ENCODE measurements at places on chromosomes 11 and 22.

- no peak for DNase-seq
Observed at GRCh38 chr22:45305456-45306075, 4.2 kb upstream of the FAM118A start.

DNA sequence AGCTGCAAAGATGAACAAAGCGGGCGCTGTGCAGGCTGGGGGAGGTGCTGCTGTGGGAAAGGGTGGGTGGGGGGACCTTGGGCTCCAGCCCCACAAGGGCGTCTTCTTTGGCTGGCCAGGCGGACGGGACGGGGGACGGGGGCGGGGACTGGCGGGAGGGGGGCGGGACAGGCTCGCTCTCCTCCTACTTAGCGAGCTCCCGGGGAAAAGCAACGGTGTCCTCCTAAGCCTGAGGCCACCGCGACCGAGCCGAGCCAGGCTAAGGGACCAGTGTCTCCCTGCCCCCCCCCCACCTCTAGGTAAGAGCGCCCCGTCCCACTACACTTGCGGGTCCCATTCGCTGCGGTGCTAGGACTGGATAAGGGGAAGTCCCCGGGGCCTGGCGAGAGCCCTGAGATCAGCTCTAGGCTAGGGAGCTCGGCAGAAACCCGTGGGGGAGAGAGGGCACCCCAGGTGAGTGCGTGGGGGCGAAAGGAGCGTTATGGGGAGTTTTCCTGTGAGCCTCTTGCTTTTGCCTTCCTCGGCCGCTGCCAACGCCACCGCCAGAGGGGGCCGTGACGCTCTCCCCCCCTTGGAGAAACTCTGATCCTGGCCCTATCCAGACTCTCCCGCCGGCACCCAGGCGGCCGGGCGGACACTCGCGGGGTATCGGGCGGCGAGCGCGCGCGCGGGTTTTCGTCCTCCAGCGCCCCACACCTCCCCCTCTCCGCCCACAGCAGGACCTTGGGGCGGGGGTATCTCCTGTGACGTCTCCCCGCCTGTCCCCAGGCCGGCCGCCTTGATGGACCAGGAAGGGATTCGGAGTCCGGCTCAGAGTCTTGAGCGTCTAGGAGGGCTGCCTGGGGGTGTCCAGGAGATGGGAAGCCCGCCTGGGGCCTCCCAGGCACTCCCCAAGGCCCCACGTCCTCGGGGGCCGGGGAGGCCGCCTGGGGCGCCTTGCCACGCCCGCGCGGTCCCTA, at the start of gene PHLDB1:
Gene PHLDB1 (plus strand): TSS at position 215 of the 959 bp plus-strand sequence. CDS start 6,222 bp downstream, outside the sequence.
- DNase-seq: no peak

DNA sequence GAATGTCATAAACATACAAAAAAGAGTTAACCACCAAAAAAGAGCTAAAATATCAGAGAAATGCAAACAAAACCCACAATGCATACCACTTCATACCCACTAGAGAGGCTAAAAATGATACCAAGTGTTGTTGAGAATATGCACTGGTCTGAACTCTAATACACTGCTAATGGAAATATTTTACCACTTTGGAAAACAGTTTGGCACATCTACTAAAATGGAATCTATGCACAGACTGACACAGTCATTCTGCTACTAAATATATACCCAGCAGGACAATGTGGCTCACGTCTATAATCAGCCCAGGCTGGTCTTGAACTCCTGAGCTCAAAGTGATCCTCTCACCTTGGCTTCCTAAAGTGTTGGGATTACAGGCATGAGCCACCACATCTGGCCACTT, 18.0 kb downstream of the MAPK1 start:
- no peak for DNase-seq

GRCh38 chr11:72380132-72380503, 54.2 kb downstream of the CLPB start:
- no peak for DNase-seq

DNA sequence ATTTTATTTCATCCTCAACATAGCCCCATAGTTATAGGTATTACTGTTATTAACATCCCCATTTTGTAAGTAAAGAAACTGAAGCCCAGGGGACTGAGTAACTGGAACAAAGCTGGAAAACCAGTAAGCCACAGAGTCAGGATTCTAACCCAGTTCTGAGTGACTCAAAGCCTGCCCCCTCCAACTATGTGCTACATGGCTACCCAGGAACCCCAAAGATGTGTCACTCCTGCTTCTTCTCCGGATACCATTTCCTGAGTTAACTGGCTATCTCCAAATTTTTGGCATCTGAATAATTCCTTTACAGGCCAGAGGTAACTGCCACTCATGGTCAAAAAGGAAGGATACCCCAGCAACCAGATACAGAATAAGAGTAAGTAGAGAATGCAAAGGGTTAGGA, 43.6 kb downstream of the TENM4 start:
- no peak for DNase-seq

DNA sequence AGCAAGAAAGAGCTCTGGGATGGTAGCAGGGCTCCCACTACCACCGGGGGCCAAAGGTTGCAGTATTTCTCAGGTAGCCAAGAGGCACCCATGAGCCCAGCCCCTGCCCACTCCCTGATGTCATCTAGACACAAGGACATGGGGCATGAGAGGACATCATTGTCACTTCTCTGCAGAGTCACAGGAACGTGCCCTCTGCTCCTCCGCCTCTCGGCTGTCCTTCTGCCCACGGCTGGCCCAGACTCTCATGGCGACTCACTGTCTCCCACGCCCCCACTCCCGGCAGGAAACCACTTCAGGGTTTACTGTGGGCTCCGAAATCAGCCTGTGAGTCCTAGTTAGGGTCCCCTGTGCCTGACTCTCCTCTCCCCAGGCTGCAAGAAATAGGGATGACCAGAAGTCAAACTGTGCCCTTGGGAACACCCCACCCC, 1.8 kb upstream of the GAL start:
- no peak for DNase-seq

DNA sequence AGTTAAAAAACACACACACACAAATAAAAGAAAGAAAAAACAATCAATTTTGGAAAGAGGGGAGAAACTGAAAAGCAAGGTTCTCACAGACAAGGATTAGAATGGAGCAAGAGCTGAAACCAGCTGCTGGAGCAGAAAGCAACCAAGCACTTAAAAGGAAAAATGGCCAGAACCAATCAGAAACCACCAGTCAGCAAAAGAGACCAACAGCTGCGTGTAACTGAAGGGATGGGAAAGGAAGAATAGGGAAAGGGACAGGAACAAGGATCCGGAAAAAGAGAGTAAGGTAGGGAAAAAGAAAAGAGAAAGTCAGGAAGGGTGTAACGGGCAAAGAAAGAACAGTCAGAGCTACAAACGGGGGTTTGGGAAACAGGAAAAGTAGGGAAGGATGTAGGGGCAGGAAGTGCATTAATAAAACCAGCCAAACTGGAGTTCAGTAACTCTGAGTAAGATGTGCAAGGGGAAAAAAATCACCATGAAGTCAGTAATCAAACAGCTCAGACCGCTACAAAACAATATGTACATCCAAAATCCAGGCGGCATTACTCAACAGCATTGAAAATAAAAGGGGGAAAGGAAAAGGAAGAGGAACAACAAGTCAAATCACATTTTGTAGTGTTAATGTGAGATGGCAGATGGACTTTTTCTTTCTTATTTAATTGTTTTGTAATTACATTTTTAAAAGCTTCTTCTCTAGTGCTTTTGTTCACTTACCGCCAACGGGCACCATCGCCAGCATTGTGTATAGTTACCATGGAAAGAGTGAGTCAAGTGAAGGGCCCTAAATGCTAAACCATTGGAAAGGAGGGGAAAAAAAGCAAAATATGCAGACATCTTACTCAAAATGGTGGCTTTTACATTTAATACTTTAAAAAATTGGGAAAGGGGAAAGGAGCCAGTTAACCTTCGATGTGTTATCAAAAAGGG, 49.2 kb downstream of the APOL5 start:
- no peak for DNase-seq

GRCh38 chr11:1702506-1702905, 5.5 kb downstream of the KRTAP5-6 start:
- no peak for DNase-seq

- peak; percentile 58 for DNase-seq
Observed at GRCh38 chr11:45041596-45041995, 90.9 kb upstream of the TP53I11 start.

GRCh38 chr11:8610532-8611116, 16.6 kb upstream of the STK33 start:
- no peak for DNase-seq

DNA sequence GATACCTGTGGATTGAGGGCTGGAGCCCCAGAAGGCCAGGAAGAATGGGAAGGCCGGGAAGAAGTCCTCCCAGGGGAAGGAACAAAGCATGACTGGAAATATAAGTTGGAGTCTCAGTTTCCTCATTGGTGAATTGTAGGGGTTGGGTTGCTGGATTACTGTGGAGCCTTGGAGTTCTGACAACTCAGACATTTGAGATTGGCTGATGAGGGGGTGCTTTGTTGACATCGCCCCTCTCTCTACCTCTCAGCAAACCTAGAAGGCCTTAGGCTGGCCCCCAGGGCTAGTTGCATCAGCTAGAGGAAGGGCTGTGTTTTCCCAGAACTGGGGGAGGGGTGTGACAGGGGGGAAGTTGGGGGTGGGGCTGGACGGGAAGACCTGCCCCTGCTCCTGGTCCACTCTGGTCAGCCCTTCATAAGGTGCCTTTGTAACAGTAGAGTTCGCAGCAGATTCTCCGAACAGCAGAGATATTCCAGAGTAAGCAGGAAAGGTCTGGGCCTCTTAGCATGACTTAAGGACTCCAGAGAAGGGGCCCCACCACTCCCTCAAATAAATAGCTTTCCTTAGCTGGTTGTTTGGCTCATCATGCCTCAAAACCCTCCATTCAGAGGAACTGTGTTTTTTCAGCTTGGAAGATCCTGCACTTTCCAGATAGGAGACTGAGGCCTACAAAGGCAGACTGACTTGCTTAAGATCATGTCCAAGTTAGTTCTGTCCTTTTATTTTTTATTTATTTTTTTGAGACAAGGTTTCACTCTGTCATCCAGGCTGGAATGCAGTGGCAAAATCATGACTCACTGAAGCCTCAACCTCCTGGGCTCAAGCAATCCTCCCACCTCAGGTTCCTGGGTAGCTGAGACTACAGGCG, 12.5 kb upstream of the THRSP start:
- DNase-seq: no peak

GRCh38 chr22:33362702-33363101, 304.5 kb upstream of the SYN3 start:
- DNase-seq: no peak

- no peak for DNase-seq
Observed at GRCh38 chr22:38970551-38970950, 11.6 kb upstream of the APOBEC3B start.

DNA sequence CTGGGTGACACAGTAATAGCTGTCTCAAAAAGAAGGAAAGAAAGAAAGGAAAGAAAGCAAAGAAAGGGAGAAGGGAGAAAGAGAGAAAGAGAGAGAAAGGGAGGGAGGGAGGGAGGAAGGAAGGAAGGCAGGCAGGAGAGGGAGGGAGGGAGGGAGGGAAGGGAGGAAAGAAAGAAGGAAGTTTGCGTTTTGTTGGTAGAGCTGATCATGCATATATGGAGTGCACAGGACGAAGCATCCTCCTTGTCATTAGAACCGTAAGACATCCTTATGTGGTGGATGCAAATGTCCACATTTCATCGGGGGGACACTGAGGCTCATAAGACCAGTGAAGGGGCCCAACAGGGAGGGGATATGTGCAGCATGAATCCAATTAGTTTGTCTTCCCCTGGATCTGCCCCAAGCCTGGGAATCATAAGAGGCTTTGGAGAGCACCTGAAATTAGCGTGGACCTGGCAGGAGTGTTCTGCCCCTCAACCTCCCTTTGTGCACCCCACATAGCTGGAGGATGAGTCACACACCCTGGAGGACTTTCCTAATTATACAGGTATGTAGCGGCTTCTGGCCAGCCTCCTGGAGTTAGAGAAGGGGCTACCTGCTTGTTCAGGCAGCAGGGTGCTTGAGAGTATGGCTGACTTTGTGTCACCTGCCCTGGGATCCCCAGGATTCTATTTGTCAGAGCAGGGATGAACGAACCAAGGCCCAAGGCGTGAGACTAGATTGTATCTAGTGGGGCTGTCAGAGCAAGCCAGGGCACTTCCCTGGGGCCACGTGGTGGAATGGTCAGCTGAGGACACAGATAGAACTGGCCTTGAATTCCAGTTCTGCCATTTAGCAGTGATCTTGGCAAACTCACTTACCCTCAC, 119.7 kb upstream of the CD82 start:
- no peak for DNase-seq

DNA sequence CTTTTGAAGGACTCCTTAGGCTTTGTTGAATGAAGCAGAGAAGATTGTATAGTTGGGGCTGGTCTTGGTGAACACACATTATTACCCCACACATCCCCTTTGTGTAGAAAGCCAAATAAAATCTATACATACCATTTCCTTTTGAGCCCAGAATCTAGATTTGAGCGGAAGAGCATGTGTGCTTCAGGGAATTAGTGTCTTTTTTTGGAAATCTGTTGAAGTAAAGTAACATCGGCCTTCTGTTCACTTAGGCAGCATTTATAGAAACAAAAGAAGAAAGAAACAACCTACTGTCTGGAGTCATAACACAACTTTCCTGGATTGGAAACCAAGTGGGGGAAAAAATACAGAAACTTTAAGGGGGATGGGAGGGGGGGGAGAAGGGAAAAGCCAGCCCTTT, 37.9 kb upstream of the TTC12 start:
- no peak for DNase-seq

Data from cerebellar nuclear complex (tissue), 1 donor.